ENCODE measurements at places on chromosomes 13 and 19. TPM values are rescaled to one million over a fixed set of nuclear protein-coding genes. Genes with fewer than 3 reads are reported as not detected.

DNA sequence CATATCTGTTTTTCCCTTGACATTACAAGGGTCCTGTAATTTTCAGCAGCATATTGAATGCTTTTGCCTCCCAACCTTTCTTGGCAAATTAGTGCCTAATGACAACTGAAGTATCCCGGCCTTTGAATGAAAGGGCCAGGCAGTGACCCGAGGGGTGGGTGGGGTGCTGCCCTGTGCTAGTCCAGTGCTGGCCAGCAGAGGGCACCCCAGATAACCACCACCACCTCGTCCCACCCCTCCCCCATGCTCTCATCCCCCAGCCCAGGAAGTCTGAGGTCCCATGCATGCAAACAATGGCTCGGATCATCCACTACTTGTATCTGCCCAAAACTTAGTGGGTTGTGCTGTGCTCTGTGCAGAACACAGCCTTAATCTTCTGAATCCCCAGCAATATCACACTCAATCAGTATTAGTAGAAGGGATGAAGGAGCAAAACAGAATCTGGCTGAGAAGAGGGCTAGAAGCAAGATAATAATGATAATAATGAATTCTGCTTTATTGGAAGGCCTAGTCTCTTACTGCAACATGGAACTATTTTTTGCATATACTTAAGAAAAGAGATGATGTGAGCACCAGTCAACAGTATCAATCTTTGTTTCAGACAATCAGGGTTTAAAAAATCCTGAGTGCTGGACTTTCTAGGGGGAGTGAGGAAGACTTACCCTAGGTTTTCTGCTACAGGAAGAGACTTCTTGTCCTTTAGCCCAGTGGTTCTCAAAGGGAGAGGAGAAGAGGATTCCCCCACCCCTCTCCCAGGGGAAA is 3.8 kb downstream of the ATP12A start:
- H3K27ac ChIP-seq, result no peak overlapping the region
- peaks cover 17% of the 10 kb centered on the region for H3K27me3 ChIP-seq
- H3K4me3 ChIP-seq, result no peak overlapping the region
- peak; percentile 42 for DNase-seq
- H3K4me1 ChIP-seq, result peaks cover 8% of the 10 kb centered on the region

DNA sequence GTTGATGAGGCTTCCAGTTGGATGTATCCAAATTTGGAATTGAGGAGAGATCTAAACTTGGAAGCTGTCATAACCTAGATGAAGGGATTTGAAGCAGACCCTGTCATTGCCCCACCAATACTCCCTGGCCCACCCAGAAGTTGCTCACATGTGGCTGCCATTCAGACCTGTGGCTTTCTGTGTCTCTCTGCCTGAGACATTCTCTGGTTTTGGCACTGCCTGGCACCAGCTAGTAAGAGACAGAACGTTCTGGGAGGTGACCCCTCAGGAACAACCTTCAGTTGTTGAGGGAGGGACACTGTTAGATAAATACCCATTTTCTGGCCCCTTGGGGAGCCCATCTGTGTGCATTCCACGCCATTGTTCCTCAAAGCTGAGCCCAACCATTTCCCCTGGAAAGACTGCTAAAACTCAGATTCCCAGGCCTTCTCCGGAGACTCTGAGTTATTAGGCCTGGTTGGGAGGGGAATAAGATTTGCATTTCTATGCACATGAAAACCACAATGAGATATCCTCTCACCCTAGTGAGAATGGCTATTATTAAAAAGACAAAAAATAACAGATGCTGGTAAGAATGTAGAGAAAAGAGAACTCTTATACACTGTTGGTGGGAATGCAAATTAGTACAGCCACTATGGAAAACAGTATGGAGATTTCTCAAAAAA is 290.4 kb downstream of the TSHZ3 start:
- H3K4me3 ChIP-seq, result no peak overlapping the region
- H3K27ac ChIP-seq, result no peak overlapping the region
- no peaks in the 10 kb centered on the region for H3K4me1 ChIP-seq
- H3K27me3 ChIP-seq, result no peaks in the 10 kb centered on the region

DNA sequence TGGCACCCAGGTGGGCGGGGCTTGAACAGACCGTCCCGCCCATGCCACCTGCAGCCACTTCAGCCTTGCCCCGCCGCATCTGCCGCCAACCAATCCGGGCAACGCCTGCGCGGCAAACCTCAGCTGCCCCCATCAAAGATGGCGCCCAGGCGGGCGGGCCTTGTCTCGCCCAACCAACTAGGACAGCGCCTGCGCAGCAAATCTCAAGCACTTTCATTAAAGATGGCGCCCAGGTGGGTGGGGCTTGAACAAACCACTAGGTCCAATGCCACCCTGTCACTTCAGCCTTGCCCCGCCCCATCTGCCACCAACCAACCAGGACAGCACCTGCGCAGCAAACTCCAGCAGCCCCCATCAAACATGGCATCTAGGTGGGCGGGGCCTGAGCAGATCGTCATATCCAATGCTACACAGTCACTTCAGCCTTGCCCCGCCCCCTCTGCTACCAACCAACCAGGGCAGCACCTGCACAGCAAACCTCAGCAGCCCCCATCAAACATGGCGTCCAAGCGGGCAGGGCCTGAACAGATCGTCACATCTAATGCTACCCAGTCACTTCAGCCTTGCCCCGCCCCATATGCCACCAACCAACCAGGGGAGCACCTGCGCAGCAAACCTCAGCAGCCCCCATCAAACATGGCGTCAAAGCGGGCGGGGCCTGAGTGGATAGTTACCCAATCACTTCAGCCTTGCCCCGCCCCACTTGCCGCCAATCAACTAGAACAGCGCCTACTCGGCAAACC is 1.4 kb downstream of the PEG3 start:
- DNase-seq, result peak; percentile 87
- peak overlapping the region; percentile 37 for H3K4me3 ChIP-seq
- H3K4me1 ChIP-seq, result peaks cover 30% of the 10 kb centered on the region
- H3K36me3 ChIP-seq, result no peaks in the 10 kb centered on the region
- no peak overlapping the region for H3K27ac ChIP-seq

- H3K27ac ChIP-seq, result no peak overlapping the region
- no peaks in the 10 kb centered on the region for H3K4me1 ChIP-seq
- no peaks in the 10 kb centered on the region for H3K27me3 ChIP-seq
- no peaks in the 10 kb centered on the region for H3K36me3 ChIP-seq
- H3K4me3 ChIP-seq, result no peak overlapping the region
- no peak for DNase-seq
These were observed 97.8 kb downstream of the KLF12 start for GRCh38 chr13:74036373-74036772.

DNA sequence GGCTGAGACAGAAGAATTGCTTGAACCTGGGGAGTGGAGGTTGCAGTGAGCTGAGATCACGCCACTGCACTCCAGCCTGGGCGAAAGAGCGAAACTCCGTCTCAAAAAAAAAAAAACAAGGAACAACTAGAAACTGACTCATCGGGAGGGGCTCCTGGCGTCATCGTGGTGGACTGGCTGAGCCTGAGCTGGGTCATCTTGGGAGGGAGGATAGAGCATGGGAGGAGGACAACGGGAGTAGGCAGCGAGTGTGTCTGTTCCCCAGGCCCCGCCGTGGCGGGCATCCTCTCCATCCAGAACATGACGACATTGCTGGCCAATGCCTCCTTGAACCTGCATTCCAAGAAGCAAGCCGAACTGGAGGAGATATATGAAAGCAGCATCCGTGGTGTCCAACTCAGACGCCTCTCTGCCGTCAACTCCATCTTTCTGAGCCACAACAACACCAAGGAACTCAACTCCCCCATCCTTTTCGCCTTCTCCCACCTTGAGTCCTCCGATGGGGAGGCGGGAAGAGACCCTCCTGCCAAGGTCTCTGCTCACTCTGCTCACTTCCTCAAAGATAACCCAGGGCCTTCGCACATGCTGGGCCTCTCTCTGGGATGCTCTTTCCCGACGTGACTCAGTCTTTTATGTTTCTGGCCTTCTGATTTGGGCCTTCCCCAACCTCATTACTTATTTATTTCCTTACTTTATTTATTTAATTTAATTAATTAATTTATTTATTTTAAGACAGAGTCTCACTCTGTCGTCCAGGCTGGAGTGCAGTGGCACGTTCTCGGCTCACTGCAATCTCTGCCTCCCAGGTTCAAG is 16.6 kb downstream of the DDX39A start:
- no peaks in the 10 kb centered on the region for H3K27me3 ChIP-seq
- H3K4me1 ChIP-seq, result peaks cover 22% of the 10 kb centered on the region
- peak; percentile 84 for DNase-seq
- H3K36me3 ChIP-seq, result peaks cover 82% of the 10 kb centered on the region

GRCh38 chr19:53007606-53008005 is 6.1 kb upstream of the ERVV-1 start:
- DNase-seq, result no peak
- H3K4me1 ChIP-seq, result no peaks in the 10 kb centered on the region
- H3K4me3 ChIP-seq, result no peak overlapping the region
- no peaks in the 10 kb centered on the region for H3K27me3 ChIP-seq
- H3K27ac ChIP-seq, result no peak overlapping the region
- no peaks in the 10 kb centered on the region for H3K36me3 ChIP-seq

DNA sequence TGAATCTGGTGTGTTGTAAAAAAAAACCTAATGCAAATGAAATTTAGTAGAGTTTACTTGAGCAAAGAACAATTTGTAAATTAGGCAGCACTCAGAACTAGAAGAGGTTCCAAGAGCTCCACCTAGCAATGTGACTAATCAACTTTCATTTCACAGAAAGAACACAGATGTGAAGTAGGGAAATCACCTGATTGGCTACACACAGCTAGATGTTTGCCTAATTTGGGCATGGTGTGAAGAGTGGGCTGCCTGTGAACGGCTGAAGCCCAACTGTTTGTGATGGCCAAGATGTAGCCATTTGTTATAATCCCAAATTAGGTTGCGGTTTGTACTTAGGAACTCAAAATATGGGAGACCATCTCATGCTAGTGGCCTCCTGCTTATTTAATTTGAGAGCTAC is 724.4 kb upstream of the SLITRK5 start:
- no peak overlapping the region for H3K27ac ChIP-seq
- no peaks in the 10 kb centered on the region for H3K4me1 ChIP-seq
- no peaks in the 10 kb centered on the region for H3K36me3 ChIP-seq
- H3K4me3 ChIP-seq, result no peak overlapping the region
- DNase-seq, result no peak
- H3K27me3 ChIP-seq, result no peaks in the 10 kb centered on the region

- H3K4me1 ChIP-seq, result peaks cover 15% of the 10 kb centered on the region
- peaks cover 32% of the 10 kb centered on the region for H3K27me3 ChIP-seq
- no peak overlapping the region for H3K27ac ChIP-seq
- H3K36me3 ChIP-seq, result no peaks in the 10 kb centered on the region
These were observed 5.6 kb downstream of the APC2 start for GRCh38 chr19:1455336-1456120.

DNA sequence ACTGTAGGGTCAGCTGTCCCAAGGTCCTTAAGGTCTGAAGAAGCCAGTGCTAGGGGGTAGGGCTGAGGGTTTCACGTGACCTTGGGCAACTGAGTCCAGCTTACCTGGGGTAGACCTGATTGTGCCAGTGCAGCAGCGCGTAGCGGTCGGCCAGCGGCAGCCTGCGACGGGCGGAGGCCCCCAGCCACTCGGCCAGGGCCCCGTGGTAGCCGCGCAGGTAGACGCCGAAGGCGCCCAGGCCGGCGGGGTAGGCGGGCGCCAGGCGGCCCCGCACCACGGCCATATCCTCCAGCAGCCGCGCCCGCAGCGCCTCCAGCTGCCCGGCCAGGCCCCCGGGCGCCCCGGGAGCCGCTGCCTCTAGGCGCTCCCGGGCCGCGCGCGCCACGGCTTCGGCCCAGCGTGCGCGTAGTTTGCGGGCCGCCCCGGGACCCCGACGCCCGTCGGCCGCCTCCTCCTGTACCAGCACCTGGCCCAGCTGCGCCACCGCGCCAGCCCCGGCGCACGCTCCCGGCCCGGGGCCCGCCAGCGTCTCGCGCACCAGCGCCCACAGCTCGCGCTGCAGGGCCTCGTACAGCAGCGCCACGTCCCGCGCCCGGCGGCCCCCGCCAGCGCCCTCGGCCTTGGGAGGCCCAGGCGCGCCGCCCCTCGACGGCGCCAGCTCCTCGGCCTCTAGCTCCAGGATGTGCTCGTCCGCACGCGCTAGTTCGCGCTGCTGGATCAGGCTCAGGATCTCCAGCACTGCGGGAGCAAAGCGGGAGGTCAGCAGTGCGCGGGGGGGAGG is 10.9 kb downstream of the EXOC3L2 start:
- H3K27ac ChIP-seq, result no peak overlapping the region
- H3K27me3 ChIP-seq, result peaks cover 3% of the 10 kb centered on the region
- H3K4me3 ChIP-seq, result no peak overlapping the region
- no peak for DNase-seq

- H3K4me3 ChIP-seq, result no peak overlapping the region
- no peaks in the 10 kb centered on the region for H3K27me3 ChIP-seq
- no peaks in the 10 kb centered on the region for H3K4me1 ChIP-seq
These were observed 1339.4 kb downstream of the EFNB2 start for GRCh38 chr13:105196052-105196451.

DNA sequence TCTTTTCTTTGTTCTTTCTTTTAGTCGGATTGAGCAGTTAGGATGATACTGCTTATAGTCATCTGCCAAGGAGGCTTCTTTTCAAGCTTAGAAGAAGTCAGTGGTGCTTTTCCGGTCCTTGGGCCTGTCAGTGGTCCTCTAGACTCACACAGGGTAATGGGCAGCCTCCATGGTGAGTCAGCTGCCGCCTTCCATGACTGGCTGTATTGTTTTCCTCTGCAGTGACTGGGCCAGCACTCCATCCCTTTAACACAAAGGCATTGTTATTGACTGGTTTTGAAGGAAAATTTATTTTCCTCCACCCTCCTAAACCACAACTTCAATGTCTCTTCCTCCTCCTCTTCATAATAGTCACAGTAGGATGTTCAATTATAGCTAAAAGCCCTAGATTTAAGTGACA is 47.1 kb upstream of the CNMD start:
- H3K4me1 ChIP-seq, result no peaks in the 10 kb centered on the region
- no peak for DNase-seq
- H3K36me3 ChIP-seq, result no peaks in the 10 kb centered on the region
- H3K27me3 ChIP-seq, result no peaks in the 10 kb centered on the region
- no peak overlapping the region for H3K27ac ChIP-seq

GRCh38 chr19:29380581-29380980 is 145.2 kb upstream of the VSTM2B start:
- no peaks in the 10 kb centered on the region for H3K27me3 ChIP-seq
- no peaks in the 10 kb centered on the region for H3K36me3 ChIP-seq
- no peak overlapping the region for H3K4me3 ChIP-seq
- no peaks in the 10 kb centered on the region for H3K4me1 ChIP-seq
- H3K27ac ChIP-seq, result no peak overlapping the region

The VN1R2 gene
- polyA plus RNA-seq, result not detected

The AP1M2 gene
- polyA plus RNA-seq, result 0.19 TPM

The ZNF534 gene
- polyA plus RNA-seq, result not detected
